ENCODE measurements at places on chromosomes 2 and 18.
A peak's percentile ranks its signal among the peaks of the same experiment; 100 is the strongest.

DNA sequence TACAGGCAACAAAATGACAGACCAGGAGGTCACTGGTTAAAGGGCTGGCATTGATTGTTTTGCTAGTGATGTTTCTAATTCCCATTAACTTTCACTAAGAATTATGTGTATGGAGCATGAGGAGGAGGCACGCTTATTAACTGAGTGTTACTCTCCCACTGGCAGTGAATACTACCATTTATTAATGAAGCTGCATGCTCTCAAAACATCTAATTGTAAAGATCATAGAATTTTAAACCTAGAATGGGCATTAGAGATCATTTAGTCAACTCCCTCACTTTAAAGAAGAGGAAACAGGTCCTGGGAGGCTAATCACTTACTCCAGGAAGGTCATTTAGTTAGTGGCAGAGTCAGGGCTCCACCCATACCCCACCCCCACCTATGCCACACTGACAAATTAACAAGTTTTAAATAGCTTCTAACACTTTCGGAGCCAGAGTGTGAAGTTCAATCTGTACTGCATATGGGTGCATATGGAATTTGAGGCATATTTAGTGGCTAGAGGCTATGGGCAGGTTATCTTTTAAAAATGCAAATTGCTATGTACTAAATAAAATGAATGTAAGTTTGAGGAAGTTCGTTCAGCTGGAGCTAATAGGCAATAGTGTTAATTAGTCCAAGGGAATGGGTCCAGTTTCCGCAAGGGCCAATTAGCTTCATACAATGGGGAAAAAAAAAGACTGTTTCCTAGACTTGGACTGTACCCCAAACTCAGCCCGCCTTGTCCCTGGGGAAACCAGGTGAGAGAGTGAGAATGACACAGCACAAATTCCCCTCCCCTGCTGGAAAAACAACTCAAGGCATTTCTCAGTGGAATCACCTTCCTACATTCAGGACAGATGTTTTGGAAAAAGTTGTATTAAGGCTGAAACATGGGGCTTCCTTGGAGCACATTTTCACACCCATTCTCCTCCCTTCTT is 178.8 kb downstream of the ICOS start:
- DNase-seq, result no peak

GRCh38 chr2:234898534-234899053 is 53.2 kb upstream of the SH3BP4 start:
- DNase-seq, result peak; percentile 83

- DNase-seq, result no peak
Observed at GRCh38 chr2:122163617-122164016, 408.2 kb downstream of the TSN start.

DNA sequence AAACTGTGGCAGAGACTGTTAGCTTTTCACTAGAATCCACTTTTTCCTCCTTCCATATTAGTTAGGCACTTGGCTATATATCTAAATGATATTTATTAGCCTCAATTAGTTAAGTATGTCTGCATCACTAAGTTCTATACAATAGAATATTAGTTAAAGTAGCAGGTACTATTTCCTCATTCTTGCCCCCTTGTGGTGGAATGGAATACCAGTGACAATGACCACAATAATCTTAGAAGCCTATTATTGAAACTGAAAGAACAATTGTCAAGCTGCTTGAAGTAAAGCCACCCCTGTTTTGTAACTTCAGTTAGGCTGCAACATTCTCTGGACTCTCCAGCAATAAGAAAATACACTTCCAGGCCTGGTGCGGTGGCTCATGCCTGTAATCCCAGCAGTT is 476.3 kb upstream of the VWC2L start:
- DNase-seq, result no peak

DNA sequence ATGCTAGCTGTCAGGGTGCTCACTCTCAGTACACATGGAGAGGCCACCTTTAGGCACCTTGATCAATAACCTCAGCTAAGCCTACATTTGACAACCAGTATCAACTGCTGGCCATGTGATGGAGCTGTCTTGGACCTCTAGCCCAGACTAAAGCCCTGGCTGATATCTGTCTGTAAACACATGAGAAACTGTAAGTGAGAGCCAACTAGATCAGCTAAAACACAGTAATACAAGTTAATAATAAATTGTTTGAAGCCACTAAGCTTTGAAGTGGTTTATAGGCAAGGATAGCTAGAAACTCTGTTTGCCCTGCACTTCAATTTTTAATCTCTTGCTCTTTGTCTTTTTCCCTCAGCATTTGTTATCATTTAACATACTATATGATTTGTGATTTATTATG is 407.1 kb downstream of the SPAG16 start:
- DNase-seq, result no peak

DNA sequence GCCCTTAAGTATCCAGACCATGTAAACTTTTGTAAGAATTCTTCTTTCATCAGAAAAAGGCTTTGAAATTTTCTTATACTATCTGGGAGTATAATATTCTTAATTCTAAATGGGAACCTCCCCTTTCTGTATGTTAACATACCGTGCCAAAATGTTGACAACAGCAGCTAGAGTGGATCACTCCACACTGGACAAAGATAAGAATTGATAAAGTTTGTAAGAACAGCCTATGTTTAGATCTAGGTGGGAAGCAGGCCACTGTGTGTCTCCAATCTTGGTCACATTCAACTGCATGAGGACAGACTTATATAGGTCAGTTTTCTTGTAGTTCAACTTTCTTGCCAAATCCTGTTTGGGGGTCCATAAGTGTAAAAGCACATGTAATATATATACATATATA is 235.7 kb downstream of the RPIA start:
- DNase-seq, result no peak

DNA sequence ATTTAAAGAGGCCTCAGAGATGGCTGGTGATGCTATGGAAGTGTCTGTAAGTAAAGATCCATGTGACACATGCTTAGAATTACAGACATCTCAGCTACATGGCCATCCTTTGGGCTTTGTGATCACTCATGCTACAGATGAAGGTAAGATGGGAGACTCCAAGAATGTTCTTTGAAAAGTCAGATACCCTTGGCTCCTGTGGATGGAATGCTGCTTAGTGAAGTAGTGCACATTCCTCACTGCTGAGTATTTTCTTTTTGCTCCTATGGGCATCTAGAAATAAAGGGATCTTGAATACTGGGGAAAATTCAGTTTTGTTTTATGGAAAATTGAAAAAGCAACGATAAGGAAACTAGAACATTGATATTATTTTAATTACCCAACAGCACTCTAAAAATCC is 55.2 kb upstream of the REV1 start:
- peak; percentile 5 for DNase-seq

DNA sequence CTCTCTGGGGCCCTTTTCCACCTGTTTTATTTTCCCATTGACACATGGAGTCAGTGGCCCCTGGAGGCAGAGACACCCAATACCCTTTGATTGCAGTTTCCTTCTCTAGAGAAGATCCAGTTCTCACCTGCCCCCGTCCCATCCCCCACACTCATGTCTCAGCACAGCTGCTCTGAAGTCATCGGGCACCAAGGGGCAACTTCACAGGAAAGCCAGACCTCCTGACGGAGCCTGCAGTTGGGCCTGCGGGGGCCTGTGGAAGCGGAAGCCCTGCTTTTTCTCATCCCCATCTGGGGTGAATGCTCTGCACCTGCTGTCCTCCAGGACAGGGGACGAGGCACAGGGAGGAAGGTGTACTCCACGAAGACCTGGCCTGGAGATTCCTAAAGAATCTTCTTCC is 308.3 kb upstream of the EPAS1 start:
- DNase-seq, result no peak

- no peak for DNase-seq
Observed at GRCh38 chr2:120667981-120668380, 67.7 kb upstream of the GLI2 start.

- DNase-seq, result peak; percentile 36
Observed at GRCh38 chr2:170022692-170023091, 155.3 kb upstream of the MYO3B start.

DNA sequence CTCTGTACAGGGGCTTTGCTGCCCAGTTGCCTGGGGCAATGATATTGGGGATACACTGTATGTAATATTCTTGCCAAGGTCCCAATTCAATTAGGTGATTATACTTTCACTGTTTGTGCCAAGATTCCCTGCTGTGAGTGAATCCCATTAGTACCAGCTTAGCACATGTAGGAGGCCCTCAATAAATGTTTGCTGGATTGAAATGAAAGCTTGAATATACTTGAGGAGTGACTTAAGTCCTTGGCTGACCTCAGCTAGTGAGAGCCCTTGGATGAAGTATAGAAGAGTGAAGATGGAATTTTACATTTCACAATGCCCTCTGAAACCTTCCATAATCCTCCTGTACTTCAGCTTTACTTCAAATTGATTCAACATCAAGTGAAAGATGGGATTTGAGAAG is 102.9 kb downstream of the GATA6 start:
- no peak for DNase-seq

DNA sequence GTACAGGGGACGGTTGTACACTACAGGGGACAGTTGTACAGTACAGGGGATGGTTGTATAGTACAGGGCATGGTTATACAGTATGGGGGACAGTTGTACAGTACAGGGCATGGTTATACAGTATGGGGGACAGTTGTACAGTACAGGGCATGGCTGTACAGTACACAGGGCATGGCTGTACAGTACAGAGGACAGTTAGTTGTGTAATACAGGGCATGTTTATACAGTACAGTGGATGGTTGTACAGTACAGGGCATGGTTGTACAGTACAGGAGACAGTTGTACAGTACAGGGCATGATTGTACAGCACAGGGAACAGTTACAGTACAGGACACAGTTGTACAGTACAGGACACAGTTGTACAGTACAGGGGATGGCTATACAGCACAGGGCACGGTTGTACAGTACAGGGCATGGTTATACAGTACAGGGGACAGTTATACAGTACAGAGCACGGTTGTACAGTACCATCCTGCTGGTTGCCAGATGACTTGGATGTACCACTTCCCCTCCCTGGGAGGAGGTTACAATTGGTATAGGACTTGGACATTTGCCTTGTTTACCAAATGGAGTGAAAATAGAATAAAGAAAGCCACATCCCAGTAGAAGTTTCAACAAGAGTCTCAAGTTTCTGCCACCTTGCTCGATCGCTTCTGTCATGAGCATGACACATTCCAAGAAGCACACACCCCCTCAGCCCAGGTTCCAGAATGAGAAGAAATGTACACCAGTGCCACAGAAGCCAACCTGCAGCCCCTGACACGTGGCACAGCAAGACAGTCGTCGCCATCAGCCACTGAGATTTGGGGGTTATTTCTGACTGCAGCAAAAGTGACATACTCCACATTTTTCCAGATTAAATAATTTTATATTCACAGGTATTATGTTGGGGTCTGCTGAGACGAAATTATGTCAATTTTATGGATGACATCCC is 16.0 kb downstream of the CYRIA start:
- DNase-seq, result no peak

DNA sequence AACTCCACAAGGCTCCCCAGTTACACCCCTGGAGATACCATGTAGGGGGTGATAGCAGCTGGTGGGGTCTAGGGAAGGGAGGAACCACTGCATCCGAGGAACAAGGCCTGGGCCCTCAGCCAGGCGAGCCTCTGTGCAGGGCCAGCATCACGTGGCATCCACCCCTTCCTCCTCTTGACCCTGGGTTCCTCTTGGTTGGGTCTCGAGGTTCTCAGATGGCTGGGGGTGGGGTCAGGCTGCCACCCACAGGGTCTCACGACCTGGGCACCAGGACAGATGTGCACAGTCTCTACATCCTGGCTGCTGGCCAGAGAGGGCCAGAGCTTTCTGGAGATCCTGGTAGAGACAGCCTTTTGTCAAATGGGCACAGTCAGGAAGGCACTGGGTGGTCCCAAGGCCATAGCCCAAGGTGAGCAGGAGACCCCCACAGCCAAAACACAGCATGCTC is 10.4 kb downstream of the HS6ST1 start:
- DNase-seq, result no peak

DNA sequence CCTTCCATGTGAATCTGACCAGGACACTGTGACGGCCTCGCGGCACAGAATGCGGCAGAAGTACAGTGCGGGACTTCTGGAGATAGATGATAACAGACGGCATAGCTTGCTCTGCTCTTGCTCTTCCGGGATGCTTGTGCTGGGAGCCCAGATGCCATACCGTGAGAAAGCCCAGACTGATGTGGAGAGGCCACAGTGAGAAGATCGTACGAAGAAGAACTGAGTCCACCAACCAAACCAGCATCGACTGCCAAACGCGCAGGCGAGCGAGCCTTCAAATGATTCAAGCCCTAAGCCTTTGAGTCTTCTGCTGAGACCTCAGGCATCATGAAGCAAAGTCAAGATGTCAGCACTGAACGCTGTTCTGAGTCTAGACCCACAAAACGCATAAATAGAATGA is 33.7 kb downstream of the DTNB start:
- no peak for DNase-seq

GRCh38 chr2:233356546-233357308 is 2.4 kb downstream of the DGKD start:
- no peak for DNase-seq

DNA sequence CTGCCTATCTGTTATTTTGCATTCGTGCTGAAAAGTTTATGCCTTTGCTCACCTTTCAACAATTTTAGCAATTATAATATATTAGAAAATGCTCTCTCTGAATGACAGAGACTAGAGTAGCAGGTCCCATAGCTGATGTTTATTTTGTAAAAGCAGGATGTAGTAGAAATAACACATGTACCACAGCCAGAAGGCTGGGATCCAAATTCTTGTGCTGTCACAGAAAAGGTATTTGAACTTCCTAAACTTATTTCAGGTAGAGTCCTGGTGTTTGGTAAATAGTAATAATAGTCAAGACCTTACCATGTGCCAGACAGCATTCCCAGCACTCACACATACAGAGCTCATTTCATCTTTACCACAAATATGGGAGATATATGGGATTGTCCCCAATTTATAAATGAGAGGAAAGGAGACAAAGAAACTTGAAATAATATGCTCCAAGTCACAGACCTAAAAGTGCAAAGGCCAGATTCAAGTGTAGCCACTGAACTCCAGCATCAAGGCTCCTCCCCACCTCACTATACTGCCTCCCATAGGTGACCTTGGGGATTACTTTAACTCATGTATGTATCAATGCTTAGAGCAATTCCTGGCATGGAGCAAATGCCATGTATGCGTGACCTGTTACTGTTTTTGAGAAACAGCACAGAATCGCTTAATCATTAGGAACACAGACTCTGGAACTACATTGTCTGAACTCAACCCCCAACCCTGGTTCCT is 284.7 kb upstream of the RAB12 start:
- DNase-seq, result no peak

DNA sequence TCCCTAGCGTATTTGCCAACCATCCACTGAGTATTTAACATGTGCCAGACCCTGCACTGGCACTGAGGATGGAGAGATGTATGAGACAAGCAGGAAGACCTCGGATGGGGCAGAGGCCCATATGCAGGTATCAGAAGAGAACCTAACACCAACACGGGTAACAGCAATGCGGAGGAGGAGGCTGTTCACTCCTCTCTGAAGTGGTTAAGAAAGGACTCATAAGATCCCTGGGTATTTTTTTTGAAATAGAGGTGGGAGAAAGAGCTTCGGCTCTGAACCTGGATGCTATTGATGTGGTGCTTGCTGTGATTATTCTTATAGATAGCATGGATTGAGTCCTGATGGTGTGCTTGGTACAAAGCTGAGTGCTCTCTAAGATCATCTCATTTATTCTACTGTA is 418.3 kb downstream of the LPIN1 start:
- DNase-seq, result no peak

Measured in DMS79 treated with DMSO at 0.1 percent for 48 hours (cell line).